ENCODE measurements at places on chromosomes 2 and 18.
A peak's percentile ranks its signal among the peaks of the same experiment; 100 is the strongest.

GRCh38 chr2:33530690-33531548 lies 54.5 kb downstream of the RASGRP3 start:
- no peak for DNase-seq

- DNase-seq = no peak
Measured at GRCh38 chr2:52879561-52879960, 888.0 kb upstream of the CHAC2 start.

DNA sequence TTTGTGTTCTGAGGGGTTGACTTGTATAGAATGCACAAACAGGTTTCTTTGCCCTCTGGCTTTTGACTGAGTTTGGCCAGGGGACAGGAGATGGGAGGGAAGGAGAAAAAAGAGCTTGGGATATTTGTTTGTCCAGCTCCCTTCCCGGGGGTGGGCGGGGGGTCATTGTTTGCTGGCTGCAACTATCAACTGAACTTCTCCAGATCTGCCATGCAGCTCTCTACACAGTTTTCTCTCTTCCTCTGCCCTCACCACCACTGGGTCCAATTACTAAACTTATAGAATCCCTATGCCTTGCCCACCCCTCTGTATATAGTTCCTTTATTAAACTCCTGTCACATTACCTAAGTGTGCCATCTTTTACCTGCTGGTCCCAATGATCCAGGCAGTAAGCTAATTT lies 32.8 kb upstream of the CHN1 start:
- no peak for DNase-seq

GRCh38 chr18:76389716-76390115 lies 105.3 kb downstream of the ZNF516 start:
- DNase-seq = no peak

DNA sequence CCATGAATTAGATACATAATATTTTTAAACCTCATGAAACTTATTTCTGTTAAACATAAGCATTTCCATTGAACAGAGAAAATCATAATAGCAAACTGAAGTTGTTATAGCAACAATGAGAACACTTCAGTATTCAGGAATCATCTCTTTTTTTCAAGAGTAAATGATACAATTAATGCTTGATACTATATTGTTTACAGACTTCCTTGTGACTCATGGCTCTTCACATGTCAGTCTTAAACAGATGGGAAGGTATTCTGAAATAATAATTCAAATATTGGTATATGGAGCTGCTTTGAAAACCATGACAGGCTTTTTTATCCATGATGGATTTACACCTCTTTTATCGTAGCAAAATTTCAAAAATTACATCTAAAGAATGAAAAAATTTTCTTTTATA lies 226.5 kb upstream of the RBMS1 start:
- no peak for DNase-seq

DNA sequence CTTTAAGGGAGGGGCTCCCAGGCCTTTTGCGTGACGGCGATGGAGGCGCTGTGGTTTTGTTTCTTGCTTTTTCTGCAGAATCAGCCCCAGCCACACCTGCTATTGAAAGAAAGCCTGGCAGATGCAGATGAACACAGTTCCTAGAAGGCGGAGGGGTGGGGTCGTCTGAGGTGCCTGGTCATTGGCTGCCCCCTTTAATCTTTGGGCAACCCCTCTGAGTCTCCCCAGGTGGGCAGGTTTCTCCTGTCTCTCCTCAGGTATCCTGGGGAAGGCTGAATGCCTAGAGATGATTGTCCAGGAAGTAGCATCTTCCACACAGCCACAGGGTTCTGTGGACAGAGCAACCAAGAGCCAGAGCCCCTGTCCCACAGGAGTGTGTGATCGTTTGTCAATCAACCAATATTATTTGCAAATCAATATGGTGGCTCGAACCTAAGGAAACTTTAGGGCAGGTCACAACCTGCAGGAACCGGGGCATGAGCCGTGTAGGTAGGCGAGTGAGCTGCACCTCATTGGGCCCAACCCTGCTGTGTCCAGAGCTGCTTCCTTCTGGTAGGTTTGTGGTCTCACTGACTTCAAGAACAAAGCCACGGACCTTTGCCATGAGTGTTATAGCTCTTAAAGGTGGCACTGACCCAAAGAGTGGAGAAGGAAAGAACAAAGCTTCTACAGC lies 104.3 kb downstream of the NDUFA10 start:
- no peak for DNase-seq

DNA sequence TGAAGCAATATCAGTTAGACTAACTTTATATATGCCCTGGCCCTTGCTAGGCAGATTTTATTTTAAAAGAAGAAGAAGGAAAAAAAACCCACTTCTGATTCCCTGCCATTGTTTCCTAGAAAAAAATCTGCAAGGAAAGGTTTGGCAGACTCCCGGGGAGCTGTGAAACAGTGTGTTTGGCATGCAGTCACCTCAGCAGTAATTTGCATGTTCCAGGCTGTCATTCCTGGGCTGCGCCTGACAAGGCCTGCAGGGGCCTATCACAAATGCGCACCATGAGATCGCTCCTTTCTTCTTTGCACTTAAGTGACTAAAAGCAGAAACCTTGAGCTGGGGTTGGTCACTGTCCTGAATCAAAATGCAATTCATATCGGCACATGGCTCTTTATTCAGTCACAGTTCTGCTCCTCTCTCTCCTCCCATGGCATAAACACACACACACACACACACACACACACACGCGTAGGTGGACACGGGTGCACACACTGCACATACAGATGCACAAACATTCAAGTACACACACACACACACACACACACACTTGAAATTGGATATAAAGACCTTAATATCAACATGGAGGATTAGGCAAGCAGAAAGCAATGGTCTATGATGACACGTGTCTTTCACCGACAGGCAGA lies 172.8 kb downstream of the MYT1L start:
- DNase-seq = no peak

GRCh38 chr2:241205086-241205485 lies 16.6 kb downstream of the ANO7 start:
- no peak for DNase-seq

GRCh38 chr2:236512902-236513435 lies 56.7 kb upstream of the ACKR3 start:
- DNase-seq = peak; percentile 58

DNA sequence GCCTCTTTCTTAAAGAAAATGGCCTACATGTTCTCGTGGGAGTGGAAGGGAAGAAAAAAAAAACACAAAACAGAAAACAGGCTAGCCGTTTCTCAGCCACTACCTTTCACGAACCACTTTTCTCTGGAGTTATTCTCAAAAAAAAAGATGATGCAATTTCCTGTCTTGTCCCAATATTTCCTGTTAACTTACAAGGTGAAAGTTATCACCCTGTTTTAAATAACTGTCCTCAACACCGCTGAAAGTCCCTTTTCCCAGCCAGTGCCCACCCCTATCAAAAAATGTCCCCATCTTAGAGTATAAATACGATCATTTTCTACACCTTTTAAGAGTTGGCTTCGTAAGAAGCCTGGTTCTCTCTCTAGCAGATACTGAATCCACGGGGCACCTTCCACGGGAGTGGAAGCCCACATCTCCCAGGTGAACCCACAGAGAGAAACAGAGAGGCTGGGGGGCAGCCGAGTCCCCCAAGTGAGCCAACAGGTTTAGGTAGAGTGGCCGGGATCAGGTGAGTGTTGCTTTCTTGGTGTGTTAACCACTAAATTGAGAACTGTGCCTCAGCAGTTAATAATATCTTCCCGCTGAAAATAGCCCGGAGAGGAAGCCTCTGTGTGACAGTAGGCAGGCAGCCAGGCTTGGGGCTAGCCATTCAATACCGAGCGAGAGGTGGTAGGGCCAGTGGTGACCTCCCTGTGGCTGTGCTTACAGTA lies 15.9 kb downstream of the SMAD7 start:
- no peak for DNase-seq

- DNase-seq = no peak
Measured at GRCh38 chr2:162565666-162566065, 221.7 kb downstream of the GCA start.

- no peak for DNase-seq
Measured at GRCh38 chr2:129772190-129772579, 207.3 kb upstream of the RAB6C start.

GRCh38 chr2:227617316-227618230 lies at the start of gene SCYGR4:
SCYGR4 (plus strand) TSS chr2:227617498; CDS start chr2:227617498, 0 bp downstream.
- DNase-seq = no peak

GRCh38 chr18:490024-490366 lies 10.5 kb downstream of the COLEC12 start:
- DNase-seq = no peak
